Activated CD8-positive, alpha-beta T cell treated with anti-CD3 and anti-CD28 coated beads for 36 hours (primary cell): ENCODE measurements at places on chromosomes 3 and 15. TPM values are rescaled to one million over a fixed set of nuclear protein-coding genes. Genes with fewer than 3 reads are reported as not detected.
A peak's percentile ranks its signal among the peaks of the same experiment; 100 is the strongest.

- no peak for DNase-seq
These were observed 7.1 kb downstream of the FSTL1 start for GRCh38 chr3:120443626-120444123.

Gene P2RY14
- total RNA-seq, result 0.51 TPM

Gene MYZAP
- not detected for total RNA-seq

GRCh38 chr15:32857732-32858131 lies 139.9 kb downstream of the GREM1 start:
- no peak for DNase-seq

GRCh38 chr3:113421082-113421481 lies 20.2 kb downstream of the CFAP44 start:
- DNase-seq, result no peak

DNA sequence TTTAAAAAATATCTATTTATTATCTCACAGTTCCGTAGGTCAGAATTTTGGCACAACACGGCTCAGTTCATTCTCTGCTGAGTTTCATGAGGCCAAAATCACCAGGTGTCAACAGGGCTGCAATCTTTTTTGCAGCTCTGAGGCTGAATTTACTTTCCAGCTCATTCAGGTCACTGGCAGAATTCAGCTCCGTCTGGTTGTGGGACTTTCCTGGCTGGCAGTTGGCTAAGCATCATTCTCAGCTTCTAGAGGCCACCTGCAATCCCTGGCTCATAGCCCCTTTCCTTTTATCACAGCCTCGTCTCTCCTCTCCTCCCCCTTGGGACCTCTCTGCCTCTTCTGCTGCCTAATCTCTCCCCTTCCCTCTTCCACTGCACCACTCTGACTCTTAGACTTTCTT lies 174.0 kb upstream of the WNT5A start:
- no peak for DNase-seq

GRCh38 chr15:77617476-77618230 lies 15.1 kb downstream of the LINGO1 start:
- peak; percentile 22 for DNase-seq

DNA sequence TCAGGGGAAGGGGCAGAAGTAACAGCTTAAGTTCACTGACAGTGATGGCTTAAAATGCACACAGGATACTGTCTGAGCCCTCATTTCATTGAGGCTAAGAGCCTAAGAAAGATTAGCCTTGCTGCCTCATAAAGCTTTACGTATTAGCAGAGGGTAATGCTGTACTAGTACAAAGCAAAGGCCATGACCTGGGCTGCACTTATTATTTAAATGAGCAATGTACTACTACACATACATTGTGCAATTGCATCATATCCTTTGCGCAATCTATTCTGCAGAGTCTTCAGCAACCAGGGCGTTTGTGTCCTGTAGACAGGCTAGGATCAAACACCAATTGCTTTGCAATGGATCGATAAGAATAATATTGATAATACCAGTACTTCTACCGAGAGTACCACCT lies 221.8 kb downstream of the TPRG1 start:
- DNase-seq, result no peak

DNA sequence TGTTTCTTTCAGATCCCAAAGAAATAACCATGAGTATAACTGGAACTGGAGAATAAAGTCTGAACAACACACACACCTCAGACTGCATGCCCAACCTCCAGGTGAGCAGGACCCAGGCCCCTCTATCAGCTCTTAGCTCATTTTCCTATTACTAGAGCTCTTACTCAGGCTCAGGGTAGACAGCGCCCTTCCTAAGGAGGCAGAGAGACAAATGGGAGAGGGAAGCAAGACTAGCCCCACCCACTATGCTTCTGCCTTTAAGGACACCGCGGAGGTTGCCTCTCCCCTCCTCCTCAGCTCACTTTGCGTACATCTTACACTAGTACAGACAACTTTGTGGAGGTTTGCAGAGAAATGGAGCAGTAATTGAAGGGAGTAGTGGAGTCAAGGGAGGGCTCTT lies 44.0 kb upstream of the GLCE start:
- DNase-seq, result no peak

GRCh38 chr3:140552898-140553297 lies 125.0 kb upstream of the TRIM42 start:
- no peak for DNase-seq

GRCh38 chr3:72655131-72655551 lies 193.1 kb downstream of the SHQ1 start:
- no peak for DNase-seq

Gene RBP2
- total RNA-seq, result not detected

DNA sequence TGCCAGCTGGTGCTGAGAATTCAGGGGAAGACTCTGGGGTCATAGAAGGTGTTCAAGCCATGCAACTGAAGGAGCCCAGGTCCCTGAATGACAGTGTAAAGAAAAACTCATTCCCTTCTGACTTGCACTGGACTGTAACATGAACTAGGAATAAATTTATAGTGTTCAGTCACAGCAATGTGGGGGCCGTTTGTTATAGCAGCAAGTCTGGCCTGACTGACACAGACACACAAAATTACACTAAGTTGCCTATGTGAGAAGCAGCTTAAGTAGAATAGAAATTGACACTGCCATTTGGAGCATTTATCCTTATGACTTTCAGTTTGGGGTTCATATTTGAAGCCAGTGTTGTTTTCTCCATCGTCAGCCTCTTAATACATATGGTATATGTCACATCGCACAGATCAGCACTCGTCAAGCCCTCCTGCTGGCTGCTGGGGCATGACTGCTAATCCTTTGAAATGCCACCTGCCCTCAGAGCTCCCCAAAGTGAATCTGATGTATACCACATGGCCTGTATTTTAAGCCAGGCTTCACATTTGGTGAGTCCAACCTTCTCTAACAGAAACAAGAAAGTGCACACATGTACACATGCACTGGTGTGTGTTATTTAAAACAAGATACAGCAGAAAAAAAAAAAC lies 17.1 kb upstream of the HEG1 start:
- DNase-seq, result no peak

- no peak for DNase-seq
These were observed 13.2 kb downstream of the ABCC5 start for GRCh38 chr3:184004476-184004875.

- DNase-seq, result no peak
These were observed 1.6 kb downstream of the BTBD1 start for GRCh38 chr15:83065431-83065830.
